ENCODE measurements at places on chromosomes 3 and 15.

GRCh38 chr15:49979705-49980382, 139.2 kb downstream of the ATP8B4 start:
- no peak for DNase-seq

DNA sequence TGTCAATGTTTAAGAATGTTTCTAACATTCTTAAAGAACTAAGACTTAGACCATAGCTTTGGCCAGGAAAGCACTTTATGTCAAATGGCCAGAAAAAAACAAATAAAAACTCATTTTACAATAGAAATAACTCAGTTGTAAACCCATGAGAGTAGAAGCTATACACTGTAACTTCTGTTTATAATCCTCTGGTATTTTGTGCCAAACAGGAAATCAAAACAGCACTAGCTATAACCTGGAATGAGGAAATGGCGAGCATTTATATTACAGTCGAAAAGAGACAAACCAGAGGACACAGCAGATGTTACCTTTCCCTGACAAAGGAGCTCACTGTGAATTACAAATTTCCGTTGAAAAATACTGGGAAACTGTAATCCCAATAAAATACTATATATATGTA, 10.3 kb downstream of the GK5 start:
- no peak for DNase-seq

DNA sequence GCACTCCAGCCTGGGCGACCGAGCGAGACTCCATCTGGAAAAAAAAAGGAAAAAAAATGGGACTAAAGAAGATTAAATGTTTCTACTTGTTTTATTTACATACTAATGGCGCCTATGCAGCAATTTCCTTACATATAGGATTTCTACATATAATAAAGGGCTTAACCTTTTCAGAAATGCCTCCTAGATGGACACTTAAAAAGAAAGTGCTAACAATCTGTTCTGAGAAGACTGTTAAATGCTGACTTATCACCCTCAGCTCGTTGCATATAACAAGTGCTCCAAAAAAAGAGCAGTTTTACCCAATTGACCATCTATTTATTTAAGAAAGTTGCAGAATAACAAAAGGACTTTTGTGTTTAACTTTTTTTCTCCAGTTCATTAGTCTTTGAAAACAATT, 32.7 kb downstream of the DENND4A start:
- no peak for DNase-seq

- no peak for DNase-seq
Measured at GRCh38 chr3:6216135-6217026, 644.5 kb upstream of the GRM7 start.

- no peak for DNase-seq
Measured at GRCh38 chr3:13011573-13012220, 61.5 kb downstream of the IQSEC1 start.
